CD4-positive, alpha-beta T cell treated with Interleukin-2 at 100 ng/mL for 4 hours (primary cell): ENCODE measurements at places on chromosomes 2 and 18.

- DNase-seq, result no peak
Observed at GRCh38 chr2:230986520-230987136, 9.3 kb upstream of the SPATA3 start.

GRCh38 chr2:237875256-237876060, 16.0 kb downstream of the RAMP1 start:
- DNase-seq, result no peak

DNA sequence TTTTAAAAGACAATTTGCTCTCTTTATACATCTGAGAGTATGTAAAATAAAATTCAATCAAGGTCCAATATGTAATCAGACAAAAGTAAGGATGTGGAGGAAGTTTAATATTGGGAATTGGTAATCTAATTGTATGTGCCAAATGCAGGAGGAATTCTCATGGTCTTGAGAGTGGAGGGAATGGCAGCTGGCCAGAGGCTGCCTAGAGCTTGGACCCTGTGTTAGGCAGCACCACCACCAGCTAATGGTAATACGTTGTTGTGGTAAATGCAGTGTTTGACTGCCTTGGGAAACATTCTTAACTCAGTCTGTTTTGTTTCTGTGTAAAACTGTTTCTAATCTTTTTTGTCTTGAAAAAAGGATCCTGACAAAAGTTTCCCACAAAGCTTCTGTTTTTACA, 30.0 kb downstream of the GALNT1 start:
- no peak for DNase-seq

DNA sequence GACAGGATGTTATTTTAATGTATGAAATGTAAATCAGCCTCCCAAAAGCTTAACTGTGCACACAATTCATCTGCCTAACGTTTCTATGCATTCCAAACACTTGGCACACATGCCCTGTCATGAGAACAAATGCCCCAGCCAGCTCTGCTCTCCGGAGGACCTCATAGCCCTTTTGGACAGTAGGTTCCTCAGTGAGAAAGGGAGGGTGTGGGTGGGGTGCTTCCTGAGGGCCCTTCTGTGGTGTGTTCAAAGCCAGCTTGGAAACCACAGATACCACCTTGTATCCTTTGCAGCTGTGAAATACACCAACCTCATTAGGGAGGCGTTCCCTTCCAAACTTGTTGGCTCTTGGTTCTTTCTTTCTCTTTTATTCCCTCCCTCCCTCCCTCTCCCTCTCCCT, 102.2 kb upstream of the ASB18 start:
- peak; percentile 37 for DNase-seq

DNA sequence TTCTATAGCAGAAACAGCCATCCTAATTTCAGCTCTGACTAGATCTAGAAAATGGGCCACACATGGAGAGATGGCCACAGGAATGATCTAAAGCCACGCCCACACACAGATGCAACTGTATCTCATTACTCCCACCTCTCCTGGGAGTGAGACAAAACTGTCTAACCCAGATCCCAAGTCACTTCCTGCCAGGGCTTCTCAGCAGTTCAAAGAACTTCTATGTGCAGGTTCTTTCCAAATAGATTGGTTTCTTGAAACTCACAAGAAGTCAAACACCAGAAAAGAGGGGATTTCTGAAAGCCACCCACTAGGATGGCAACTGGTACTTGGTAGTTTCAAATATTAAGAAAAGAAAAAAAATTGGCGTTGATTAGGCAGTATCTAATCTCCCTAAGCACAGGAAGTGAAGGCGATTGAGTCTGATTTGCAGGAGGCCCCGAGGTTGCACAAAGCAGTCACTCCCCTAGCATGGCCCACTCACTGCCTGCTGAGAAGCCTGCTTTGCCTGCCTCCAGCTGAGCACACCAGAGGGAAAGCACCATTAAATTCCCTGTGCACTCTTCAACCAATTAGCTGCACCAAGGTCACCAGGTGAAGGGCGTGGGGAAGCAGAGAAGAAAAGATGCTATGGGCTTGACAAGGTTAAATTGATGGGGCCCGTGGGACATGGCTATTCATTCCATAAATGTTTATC, 51.1 kb downstream of the PAPOLG start:
- DNase-seq, result peak; percentile 49

DNA sequence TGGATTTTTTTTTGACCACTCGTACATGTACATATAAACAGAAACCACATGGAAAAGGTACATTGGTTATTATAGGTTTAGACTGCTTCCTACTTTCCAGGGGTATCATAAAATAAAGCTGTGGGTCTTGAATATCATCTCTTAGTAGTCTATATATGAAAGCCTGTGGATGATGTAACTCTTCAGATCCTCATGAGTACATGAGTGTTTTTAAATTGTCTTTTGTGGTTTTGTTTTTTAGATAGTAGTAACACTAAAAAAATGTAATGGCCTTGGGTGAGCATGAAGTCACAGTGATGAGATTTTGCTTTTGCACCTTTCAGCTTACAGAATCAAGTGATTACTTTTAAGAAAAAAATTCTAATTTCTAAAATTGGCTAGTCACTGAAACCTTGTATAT, 80.2 kb downstream of the RAB3GAP1 start:
- no peak for DNase-seq

GRCh38 chr2:227973241-227973640, 101.8 kb downstream of the DAW1 start:
- DNase-seq, result no peak

DNA sequence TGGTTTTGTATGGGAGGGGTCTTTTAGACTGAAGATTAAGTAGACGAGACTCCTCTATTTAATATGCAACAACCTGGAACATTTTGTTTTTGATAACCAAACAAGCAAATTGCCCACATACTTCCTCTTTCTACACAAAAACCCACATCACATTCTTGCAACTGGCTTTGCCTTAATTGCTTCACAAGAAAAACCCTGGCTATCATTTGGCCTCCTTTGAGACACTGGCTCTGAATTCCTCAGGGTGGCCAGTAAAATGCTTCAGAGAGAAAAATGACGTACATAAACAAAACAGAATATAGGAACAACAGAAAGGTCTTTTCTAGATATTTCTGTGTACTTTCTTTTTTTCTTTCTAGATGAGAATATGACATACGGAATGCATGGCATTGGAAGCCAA, 103.0 kb downstream of the TRIB2 start:
- no peak for DNase-seq
